IMR-90 (cell line): ENCODE measurements at places on chromosomes 12 and 14. TPM values are rescaled to one million over a fixed set of nuclear protein-coding genes. Genes with fewer than 3 reads are reported as not detected.

NDUFA9 gene
- 112 and 124 TPM in 2 replicates for total RNA-seq

MEG3 gene
- total RNA-seq, result 31.5 and 32.5 TPM in 2 replicates

CMA1 gene
- not detected in 2 replicates for total RNA-seq

LHX5 gene
- not detected in 2 replicates for total RNA-seq

KRT84 gene
- not detected in 2 replicates for total RNA-seq

NOS1 gene
- total RNA-seq, result not detected in 2 replicates

RIPK3 gene
- not detected in 2 replicates for total RNA-seq

TDRD9 gene
- total RNA-seq, result under 0.01 and 0.18 TPM in 2 replicates

ANO2 gene
- 0.28 TPM in 1 of 2 replicates, not detected in the other for total RNA-seq

MAP1LC3B2 gene
- total RNA-seq, result 0.28 TPM in 1 of 2 replicates, not detected in the other

SCNN1A gene
- total RNA-seq, result not detected in 2 replicates

YEATS4 gene
- total RNA-seq, result 15.1 and 17.8 TPM in 2 replicates

SPIC gene
- not detected in 2 replicates for total RNA-seq

SIX4 gene
- 28.1 and 42.7 TPM in 2 replicates for total RNA-seq

ACOT4 gene
- total RNA-seq, result 0.28 and 0.54 TPM in 2 replicates

LRRC43 gene
- 0.36 TPM in 1 of 2 replicates, not detected in the other for total RNA-seq

PSME1 gene
- total RNA-seq, result 42.8 and 55.3 TPM in 2 replicates

ARHGEF40 gene
- total RNA-seq, result 16.1 and 18.1 TPM in 2 replicates

KLRB1 gene
- not detected in 2 replicates for total RNA-seq

GYS2 gene
- not detected in 2 replicates for total RNA-seq

HOXC5 gene
- total RNA-seq, result not detected in 2 replicates

GPR33 gene
- not detected in 2 replicates for total RNA-seq

PTPRB gene
- total RNA-seq, result 5.3 and 6.5 TPM in 2 replicates

CLEC1B gene
- not detected in 2 replicates for total RNA-seq

NAV3 gene
- 98.3 and 106 TPM in 2 replicates for total RNA-seq

HPD gene
- total RNA-seq, result 0.18 TPM in 1 of 2 replicates, not detected in the other

GPD1 gene
- 0.18 TPM in 1 of 2 replicates, not detected in the other for total RNA-seq

KLRC3 gene
- not detected in 2 replicates for total RNA-seq

PLEKHG7 gene
- under 0.01 TPM in 1 of 2 replicates, not detected in the other for total RNA-seq

SERPINA3 gene
- total RNA-seq, result under 0.01 and 0.36 TPM in 2 replicates

HOXC4 gene
- under 0.01 TPM in 1 of 2 replicates, not detected in the other for total RNA-seq

TSHR gene
- not detected in 2 replicates for total RNA-seq

SAMD15 gene
- 1.3 and 1.7 TPM in 2 replicates for total RNA-seq

SRP54 gene
- total RNA-seq, result 63.3 and 109 TPM in 2 replicates

DBX2 gene
- total RNA-seq, result not detected in 2 replicates

FAM161B gene
- 2.5 and 2.8 TPM in 2 replicates for total RNA-seq

CCDC85C gene
- 13.9 and 16.0 TPM in 2 replicates for total RNA-seq

DPPA3 gene
- total RNA-seq, result not detected in 2 replicates

CCDC196 gene
- total RNA-seq, result not detected in 2 replicates

BBS10 gene
- total RNA-seq, result 10.0 and 15.8 TPM in 2 replicates

RNU4-1 gene
- total RNA-seq, result under 0.01 TPM in 2 replicates

TBX5 gene
- 10.8 and 13.3 TPM in 2 replicates for total RNA-seq

SOCS2 gene
- total RNA-seq, result 12.0 and 19.4 TPM in 2 replicates

JDP2 gene
- 35.7 and 38.9 TPM in 2 replicates for total RNA-seq
